Activated naive CD8-positive, alpha-beta T cell treated with anti-CD3 and anti-CD28 coated beads for 36 hours (primary cell): ENCODE measurements at places on chromosomes 5 and 9. TPM values are rescaled to one million over a fixed set of nuclear protein-coding genes. Genes with fewer than 3 reads are reported as not detected.

RPL12 gene
- 2,108 TPM for total RNA-seq

RNF183 gene
- total RNA-seq, result not detected

DNA sequence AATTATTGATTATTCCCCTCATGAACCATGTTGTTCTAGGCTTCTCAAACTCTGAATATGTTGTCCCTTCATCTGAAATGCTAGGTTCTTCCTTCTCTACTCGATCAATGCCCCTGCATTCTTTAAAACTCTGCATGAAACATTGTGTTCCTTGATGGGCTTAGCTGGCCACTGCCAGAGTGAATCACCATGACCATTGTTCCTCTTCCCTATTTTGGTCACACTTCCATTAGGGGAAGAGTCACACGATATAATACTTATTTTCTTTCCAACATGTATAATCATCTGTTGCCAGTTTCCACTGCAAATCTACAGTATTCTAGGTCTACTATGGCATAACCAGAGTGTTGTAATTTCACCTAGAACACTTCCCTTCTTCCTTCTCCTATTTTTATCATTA, 247.9 kb downstream of the TRPM3 start:
- DNase-seq, result no peak

DNA sequence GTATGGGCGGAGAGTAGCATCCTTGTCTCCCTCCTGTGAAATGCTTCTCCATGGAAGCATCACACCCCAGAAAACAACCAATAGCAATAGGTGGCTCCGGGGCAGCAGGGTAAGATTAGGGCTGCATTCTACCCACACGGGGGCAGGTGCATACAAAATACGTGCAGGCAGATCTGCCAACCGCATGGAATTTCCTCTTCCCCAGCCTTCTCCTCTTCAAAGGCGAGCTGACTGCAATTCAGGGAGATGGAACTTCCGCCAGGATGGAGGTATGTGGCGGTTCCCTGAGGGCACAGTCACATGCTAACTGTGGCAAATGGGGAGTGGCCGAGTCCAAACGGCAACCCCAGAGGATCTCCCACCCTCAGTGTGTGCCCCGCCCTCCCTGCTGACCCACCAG, 81.5 kb downstream of the LMNB1 start:
- DNase-seq, result no peak

DNA sequence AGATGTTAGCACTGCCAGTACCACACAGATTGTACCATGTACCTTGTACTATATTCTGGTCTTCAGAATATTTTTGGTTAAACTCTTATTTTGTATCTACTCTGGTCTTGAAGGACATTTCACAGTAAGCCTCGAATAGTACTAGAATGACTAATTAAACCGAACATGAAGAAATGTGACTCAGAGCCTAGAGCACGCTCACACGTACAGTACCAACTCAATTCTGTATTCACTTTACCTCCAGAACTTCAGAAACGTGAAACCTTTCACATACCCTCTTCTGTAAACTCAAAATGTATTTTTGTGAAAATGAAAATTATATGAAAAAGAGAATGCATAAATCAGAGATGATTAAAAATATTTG, 112.8 kb downstream of the MVB12B start:
- DNase-seq, result no peak

GPX3 gene
- total RNA-seq, result not detected

DNA sequence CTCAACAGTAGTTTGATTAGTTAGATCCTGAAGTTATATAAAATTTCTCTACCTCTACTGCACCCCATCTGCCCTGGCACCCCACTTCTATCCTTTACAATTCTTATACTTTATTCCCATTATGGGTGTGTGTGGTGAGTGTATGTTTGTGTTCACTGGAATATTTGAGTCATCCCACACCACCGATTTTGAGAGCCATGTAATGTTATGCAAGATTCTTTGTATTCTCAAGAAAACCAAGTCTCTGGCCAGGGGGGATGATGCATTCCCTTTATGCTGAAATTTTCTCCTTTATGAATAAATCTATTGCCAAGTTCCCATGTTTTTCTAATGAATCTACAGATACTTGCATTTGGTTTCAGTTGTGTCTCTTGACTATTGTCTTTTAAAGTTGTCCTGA, 266.8 kb downstream of the ARHGEF28 start:
- DNase-seq, result no peak

- DNase-seq, result no peak
Measured at GRCh38 chr9:133107961-133108793, 12.9 kb downstream of the RALGDS start.

GRCh38 chr5:160419458-160420330, 813 bp upstream of the SLU7 start:
- DNase-seq, result no peak

GRCh38 chr5:173139631-173140030, 4.7 kb upstream of the BNIP1 start:
- DNase-seq, result no peak

- DNase-seq, result no peak
Measured at GRCh38 chr9:98430535-98431292, 175.3 kb upstream of the TBC1D2 start.

GRCh38 chr9:4086119-4087090, 213.5 kb downstream of the GLIS3 start:
- DNase-seq, result no peak

DNA sequence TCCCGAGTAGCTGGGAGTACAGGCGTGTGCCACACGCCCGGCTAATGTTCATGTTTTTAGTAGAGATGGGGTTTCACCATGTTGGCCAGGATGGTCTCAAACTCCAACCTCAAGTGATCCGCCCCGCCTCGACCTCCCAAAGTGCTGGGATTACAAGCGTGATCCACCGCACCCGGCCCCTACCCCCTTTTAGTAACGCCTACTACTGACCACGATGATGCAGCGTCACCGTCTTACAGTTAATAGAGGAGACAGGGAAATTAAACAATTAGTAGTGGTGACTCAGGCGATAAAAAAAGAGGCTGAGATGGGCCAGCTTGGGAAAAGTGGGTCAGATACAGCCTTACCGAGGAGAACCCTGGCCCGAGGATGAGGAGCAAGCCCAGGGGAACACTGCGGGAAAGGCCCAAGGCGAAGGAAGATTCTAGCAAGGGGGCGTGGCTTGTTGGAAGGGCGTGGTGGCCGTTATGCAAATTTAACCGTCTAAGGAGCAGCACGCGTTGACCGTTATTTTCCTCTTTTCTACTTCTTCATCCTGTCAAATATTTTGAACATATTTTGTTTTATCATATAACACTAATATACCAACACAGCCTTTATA, 1.6 kb upstream of the SETX start:
- no peak for DNase-seq

DNA sequence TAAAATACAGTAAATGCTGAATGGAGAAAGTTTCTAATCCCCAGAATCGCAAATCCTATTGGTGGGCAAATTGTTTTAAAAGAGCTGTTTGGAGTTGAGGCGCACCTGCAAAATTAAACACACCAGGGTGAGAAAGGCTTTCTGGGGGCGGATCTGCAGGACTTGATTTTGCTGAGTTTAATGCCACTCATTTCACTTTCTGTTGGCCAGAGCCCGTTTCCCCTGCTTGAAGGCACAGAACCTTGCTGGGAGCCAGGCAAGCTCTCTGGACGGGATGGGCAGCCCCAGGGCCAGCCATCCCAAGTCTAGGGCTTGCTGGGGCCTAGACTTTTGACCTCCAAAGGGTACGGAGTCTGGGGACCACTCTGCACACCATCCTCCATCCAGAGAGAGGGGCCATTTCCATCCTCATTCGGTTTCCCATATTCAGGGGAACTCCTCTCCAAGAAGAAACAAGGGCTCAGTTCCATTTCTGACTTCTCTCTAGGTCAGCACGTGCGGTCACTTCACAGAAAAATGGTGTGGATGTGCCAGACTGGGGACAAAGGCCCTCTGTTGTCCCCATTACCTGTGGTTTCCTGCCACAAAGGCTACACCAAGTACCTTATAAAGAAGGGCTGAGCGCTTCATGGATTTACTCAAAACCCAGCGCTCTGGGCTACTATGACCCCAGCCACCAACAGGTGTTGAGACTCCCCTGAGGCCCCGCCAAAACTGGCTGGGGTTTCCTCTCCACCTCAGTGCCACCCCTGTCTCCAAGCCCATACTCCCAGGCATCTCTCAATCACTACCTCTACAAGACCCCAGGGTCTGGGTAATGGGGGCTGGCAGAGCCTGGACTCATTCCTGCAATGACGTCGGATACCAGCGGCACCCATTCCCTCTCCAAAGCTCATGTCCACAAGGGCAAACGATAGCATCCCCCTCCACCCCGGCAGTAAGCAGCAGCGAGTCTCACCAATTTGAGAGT, 170.0 kb downstream of the AUH start:
- no peak for DNase-seq

- no peak for DNase-seq
Measured at GRCh38 chr5:126274076-126274762, 149.0 kb upstream of the GRAMD2B start.

GRCh38 chr5:178216088-178216534, 11.8 kb downstream of the HNRNPAB start:
- DNase-seq, result no peak

GRCh38 chr9:116992865-116993264, 305.8 kb downstream of the TRIM32 start:
- no peak for DNase-seq

FAM81B gene
- not detected for total RNA-seq

GRCh38 chr9:123002754-123003153, 30.7 kb upstream of the GPR21 start:
- DNase-seq, result no peak

DNA sequence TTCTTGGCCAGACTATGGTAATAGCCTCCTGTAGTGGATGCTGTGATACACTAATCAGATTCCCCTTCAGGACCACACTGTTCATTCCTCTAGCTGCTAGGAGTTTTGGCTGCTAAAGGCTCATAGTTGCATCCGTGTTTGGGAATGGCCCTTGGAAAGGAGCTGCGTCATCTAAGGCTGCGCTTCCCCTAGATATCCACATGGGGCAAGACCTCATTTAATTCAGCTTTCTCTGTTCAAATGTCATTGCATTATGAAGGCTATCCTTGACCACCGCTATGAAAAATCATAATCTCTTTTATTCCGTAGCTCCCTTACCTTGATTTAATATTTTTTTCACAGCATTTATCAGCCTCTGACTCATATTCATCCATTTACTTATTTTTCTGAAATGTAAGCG, 258.3 kb upstream of the NR4A3 start:
- DNase-seq, result no peak

DND1 gene
- 2.7 TPM for total RNA-seq

- DNase-seq, result no peak
Measured at GRCh38 chr5:58927181-58927580, 344.3 kb downstream of the RAB3C start.
